ENCODE measurements at places on chromosomes 5 and 9. TPM values are rescaled to one million over a fixed set of nuclear protein-coding genes. Genes with fewer than 3 reads are reported as not detected.

PCDHGA9 gene
- polyA plus RNA-seq = 0.83 TPM

DBN1 gene
- 24.7 TPM for polyA plus RNA-seq

TMEM232 gene
- polyA plus RNA-seq = 0.65 TPM

DOCK8 gene
- polyA plus RNA-seq = 5.1 TPM

CD72 gene
- polyA plus RNA-seq = 0.29 TPM

TJP2 gene
- 63.9 TPM for polyA plus RNA-seq
